Stimulated activated CD4-positive, alpha-beta T cell treated with anti-CD3 and anti-CD28 coated beads, Interleukin-4, amount 100 ng/mL, for 1 hour (primary cell): ENCODE measurements at places on chromosomes 5 and 9.

- no peak for DNase-seq
These were observed 160.2 kb upstream of the DAPK1 start for GRCh38 chr9:87337335-87338087.

GRCh38 chr5:15966066-15966640 lies 213.4 kb downstream of the MARCHF11 start:
- DNase-seq = no peak

- no peak for DNase-seq
These were observed 1.4 kb downstream of the KIF20A start for GRCh38 chr5:138180183-138180782.

DNA sequence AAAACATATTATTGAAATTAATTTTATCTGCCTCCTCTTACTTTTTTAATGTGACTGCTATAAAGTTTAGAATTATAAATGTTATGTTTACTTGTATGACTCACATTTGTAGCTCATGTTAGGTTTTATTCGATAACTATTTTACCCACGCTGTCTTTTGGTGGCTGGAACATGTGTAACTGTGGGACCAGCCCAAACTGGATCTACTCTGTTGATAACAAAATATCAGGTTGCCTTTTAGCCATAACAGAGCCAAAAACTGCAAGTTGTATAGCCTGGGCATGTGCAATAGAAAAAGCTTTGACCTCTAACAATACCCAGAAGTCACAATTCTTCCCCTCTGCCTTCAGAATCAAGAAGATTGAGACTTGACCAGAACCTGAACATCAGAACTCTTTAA lies 356.5 kb downstream of the PRELID2 start:
- DNase-seq = no peak

DNA sequence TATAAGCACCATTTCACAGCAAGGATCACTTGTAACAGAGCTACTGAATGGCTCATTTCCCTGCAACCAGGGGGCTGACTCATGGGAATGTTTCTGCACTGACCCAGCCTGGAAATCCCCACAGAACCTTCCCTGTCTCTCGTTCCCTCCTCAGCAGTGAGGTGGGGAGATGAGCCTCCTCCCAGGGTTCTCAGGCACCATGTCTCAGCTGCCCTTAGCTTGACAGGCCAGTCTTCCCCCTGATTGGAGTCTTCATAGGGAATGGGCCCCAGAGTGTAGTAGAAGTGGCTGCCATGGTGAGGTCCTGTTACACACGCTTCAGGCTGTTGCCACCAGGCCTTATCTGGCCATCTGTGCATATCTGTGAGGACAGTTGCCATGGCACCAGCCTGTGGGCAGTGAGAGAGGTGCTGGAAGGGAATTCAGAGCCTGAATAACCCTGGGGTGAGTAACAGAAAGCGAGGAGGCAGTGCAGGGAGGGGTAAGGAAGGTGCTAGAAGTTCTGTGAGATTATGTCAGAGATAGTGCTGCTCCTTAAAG lies 324.4 kb downstream of the ENC1 start:
- DNase-seq = peak; percentile 3

- DNase-seq = no peak
These were observed 162.1 kb upstream of the FST start for GRCh38 chr5:53318303-53318702.

- DNase-seq = no peak
These were observed 20.7 kb downstream of the FBXW5 start for GRCh38 chr9:136923881-136924280.

DNA sequence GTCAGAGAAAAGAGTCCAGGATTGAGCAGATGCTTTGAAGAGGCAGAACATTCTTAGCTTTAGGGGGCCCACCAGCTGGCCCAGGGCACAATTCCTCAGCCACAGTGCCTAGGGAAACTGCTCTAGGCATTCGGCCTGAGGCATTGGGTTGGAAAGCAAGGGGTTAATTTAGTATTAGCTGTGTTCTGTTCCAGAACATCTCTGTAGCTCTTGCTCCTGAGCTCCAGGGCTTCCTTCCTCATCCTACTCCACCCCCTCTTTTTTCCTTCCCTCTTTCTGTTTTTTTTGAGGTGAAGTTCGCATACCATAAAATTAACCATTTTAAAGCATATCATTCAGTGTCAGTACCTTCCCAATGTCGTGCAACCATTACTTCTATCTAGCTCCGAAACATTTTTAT lies 74.5 kb upstream of the PANK3 start:
- DNase-seq = no peak

- DNase-seq = no peak
These were observed 40.3 kb downstream of the SERINC5 start for GRCh38 chr5:80215523-80215922.

- DNase-seq = no peak
These were observed 51.7 kb upstream of the FCN1 start for GRCh38 chr9:134969156-134970045.

DNA sequence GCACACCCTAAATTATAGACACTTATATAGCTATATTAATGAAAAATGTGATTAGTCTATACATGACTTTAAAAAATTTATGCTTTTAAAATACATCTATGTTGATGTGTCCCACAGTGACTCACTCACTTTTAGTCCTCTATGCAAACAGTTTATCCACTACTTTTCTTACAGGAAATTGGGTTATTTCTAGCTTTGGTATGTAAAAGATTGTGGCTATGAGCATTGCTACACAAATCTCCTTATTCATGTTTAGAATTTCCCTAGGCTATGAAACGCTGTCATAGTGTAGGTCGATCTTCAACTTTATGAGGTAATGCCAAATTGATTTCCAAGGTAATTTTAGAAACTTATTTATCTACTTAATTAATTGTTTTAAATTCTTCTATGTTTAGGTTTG lies 687.4 kb downstream of the PRR16 start:
- no peak for DNase-seq

DNA sequence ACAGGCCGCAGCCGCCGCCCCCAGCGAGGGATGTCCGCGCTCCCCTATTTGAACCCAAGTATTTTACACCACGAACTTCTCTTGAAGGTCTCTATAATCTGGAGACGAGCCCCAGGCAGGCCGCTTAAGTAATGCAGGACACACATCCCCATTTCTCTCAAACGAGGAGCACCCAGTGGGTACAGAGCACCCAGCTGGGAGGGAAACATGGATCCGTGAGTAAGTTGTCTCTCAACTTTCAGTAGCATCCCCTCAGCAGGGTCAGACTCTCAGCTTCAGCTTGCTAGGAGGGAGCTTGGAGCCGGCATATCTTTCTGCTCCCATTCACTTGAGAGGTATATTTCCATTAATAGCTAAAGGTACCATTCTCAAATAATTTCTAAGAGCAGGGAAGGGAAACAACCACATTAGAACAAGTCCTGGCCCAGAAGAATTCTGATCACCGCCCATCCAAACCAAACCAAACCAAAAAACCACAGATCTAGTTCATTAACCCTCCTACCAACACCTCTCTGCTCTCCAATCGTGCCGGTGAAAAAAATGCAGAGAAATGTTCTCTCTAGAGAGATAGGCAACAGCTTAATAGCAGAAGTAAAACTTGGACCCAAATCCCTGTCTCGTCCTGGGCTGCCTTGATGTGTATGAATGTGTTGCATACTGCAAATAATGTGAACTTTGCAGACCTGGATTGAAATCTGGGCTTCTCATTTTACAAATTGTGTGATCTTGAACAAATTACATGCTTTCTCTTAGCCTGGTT lies 910 bp downstream of the TDRD7 start:
- DNase-seq = no peak

GRCh38 chr9:99377790-99378775 lies 156.0 kb downstream of the SEC61B start:
- no peak for DNase-seq

- no peak for DNase-seq
These were observed 32.5 kb upstream of the SSBP2 start for GRCh38 chr5:81783401-81783800.

DNA sequence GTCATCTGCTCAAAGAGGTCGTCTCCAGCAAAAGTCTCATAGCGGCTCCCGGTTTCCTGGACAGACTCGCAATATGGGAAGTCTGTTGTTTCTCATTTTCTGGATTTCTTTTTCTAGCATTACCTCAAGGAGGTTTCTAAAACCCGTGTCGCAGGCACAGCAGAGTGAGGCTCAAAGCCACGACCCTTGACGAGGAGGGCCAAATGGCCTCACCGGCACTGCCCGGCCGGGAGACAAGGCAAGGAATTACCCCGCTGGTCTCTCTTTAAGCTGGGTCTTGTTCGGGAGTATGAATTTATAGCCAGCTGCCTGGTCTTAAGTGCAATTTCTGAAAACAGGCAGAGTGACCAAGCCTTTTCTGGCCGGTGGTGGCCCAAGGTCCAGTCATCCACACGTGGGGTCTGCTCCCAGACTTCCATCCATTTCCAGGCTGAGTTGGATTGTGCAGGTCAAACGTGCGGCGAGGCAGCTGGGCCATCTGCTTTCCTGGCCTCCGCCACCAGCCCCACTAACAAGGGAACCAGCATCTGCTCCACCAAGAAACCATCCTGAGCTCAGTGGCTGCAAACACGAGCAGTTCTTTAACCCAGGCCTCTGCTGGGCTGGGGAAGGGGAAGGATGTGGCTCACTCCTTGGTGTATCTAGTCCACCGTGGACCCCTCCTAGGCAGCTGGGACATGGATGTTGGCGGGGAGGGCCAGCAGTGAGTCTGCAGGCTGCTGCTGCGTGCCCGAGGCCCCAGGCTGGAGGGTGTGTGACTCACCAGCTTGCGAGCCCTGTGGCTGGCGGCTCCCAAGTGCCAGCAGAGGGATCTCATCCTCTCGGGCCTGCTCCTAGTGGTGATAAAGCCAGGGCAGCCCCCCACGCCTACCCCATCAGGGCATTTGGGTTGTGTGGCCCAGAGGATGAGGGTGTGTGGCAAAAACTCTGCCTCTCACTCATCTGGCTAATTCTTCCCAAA lies 55.6 kb upstream of the COL5A1 start:
- no peak for DNase-seq
